IPS-NIHi11 (cell line): ENCODE measurements at places on chromosomes 3 and 15.
A peak's percentile ranks its signal among the peaks of the same experiment; 100 is the strongest.

DNA sequence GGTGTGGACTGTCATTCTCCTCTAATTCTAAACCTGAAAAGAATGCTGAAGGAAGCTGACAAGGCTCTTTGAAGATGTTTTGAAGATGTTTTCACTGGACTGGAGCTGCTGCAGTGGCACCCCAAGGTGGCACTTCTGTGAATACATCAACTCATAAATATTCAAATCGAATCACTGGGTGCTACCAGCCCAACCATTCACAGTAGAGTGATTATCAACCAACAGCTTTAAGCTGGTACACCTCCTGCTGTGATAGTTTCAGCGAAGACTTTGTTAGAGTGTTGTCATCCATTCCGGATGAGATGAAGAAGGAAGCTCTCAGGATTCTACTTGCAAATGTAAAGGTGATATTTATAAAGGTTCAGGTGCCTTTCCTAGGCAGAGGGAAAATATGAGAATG lies 106.6 kb downstream of the LSAMP start:
- DNase-seq = no peak

GRCh38 chr15:48581219-48581618 lies 64.3 kb downstream of the FBN1 start:
- DNase-seq = no peak

GRCh38 chr15:81502439-81502838 lies 128.4 kb upstream of the TMC3 start:
- no peak for DNase-seq

DNA sequence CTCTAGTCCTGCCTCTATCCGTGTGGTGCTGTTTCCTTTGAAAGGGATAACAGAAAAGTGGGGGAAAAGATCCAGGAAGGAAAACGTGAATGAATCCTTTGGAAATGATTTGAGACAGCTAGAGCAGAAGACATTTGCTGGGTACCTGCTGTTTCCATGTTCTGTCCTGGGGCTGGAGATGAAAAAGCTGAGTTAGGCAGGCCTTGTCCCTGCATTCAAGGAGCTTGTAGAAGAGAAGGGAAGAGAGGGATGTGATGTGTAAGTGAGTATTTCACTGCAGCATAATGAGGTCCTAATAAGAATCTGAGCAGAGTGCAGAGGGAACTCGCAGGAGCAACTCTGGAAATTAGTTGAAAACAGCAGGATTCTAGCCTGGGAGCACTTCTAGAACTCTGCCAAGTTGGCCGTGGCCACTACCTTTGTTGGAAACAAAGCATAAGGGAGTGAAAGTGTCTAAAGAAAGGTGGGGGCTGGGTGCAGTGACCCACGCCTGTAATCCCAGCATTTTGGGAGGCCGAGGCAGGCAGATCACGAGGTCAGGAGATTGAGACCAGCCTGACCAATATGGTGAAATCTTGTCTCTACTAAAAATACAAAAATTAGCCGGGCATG lies 13.8 kb upstream of the SEMA4B start:
- no peak for DNase-seq

DNA sequence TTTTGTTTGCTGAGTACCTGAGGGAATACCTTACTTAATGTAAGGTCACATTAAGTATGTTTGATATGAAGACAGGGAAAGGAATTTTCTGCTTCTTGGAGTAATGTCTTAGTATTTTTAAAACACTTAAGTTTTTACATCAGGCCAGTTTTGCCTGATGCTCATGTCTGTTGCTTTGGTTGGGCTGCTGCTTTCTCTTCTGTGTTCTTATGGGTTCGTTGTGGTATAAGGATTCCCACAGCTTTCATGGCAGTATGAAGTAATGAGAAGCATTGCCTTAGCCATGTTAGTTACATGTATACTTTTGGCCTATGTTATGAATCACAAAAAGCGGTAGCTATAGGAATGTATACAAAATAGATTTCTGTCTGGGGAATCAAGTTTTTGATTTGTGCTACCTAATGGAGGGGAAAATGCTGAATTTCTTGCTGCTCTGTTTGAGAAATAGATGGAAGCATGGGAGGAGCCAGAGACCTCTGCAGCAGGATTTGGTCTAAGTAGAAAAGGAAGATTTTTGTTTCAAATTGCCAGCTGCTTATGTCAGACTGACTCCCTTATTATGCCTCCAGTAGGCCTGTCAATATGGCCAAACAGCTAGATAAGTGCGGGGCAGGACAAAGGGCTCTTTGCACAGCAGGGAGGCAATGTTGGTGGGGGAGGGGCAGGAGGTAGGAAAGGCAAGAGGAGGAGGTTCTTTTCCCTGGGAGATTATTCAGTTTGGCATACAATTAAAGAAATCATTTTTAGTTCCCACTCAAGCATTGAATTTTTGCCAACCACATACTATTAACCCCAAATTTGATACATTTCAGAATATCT lies 5.2 kb downstream of the SETD5 start:
- DNase-seq = peak; percentile 70

GRCh38 chr3:187051066-187051465 lies 88.2 kb downstream of the RPL39L start:
- no peak for DNase-seq

DNA sequence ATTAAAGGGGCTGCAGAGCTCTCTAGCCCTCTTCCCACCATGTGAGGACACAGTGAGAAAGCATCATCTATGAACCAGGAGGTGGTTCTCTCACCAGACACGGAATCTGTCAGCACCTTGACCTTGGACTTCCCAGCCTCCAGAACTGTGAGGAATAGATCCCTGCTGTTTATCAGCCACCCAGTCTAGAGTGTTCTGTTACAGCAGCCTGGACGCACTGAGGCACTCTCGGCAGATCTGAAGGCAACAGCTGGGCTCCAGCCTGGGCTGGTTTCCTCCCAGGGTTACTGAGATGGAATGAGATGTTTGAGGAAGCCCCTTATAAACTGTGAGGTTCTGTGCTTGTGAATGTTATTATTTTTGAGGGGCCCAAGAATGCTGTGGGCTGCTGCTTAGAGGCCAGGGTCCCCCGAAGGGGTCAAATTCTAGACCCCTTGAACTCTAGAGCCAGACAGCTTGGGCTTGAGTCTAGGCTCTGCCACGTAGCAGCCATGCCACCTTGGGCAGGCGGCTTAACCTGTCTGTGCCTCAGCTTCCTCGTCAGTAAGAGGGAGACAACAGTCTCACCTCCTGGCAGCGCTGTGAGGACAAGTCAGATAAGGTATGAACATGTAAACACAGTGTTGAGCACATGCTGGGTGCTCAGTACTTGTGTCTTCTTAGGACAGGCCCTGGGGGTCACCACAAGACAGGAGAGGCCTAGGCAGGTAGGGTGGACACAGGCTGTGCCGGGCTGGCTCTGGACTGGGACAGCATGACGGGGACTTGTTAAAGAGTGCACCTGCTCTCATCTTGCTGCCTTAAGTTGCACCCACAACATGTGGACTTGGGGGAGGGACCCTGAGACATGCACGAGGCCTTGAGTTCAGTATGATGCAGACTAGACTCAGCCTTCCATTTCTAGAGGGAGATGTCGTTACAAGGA lies 49.2 kb downstream of the MGLL start:
- DNase-seq = no peak

- no peak for DNase-seq
Measured at GRCh38 chr3:169627073-169627472, 36.4 kb downstream of the MECOM start.

DNA sequence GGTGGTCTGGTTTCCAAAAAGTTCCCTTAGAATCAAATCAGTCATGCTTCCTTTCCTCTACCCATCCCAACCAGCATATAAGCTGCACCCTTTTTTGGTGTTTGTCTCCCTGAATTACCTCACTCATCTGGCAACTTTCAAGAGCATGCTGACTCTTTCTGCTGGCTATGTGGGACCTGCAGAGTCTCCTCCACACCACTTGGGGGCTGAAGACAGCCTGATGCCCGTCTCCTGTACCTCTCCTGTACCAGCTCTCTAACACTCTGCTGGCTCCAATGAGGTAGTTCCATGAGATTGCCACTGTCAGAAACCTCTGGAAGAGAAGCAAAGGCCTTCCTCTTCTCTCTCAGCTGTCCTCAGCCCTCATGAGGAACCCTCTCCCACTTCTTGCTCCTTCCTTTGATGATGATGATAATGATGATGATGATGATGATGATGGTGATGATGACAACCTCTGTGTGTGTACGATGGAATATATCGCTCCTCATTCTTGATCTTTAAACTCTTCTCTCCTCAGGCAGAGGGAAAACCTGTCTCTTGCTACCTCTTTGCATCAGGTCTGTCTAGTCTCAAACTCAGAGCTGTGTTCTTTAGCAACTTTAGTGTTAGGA lies 257.5 kb downstream of the ZNF621 start:
- peak; percentile 21 for DNase-seq

- DNase-seq = no peak
Measured at GRCh38 chr3:80334534-80334933, 566.7 kb upstream of the ROBO1 start.

GRCh38 chr3:156661155-156661554 lies 13.2 kb upstream of the TIPARP start:
- no peak for DNase-seq

DNA sequence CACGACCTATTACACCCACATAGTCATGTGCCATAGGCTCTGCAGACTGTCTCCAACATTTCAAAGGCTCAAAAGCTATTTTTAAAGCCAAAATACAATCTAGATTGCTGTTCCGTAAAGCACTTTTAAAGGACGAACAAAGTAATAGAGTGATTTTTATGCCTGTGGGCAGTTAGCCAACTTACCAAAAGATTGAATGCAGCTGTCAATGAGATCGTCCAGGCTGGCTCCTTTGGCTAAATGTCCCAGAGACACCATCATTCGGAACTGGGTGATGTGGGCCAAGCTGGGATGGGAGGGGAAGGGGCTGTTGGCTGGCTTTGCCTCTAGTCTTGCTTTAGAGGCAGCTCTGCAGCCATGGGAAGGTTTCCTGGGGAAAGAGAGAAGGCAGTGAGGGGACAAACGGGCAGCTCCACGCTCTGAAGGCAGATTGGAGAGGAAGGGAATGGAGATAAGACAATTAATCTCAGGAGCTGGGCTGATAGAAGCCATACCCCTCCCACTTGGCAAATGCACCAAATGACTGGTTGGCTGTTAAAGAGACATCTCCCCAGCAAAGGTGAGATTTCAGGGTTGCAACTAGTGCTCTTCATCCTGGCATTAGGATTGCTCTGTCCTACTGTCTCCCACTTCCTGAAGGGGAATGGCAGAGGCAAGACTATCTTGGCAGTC lies 4.8 kb downstream of the RASGRP1 start:
- DNase-seq = no peak

- DNase-seq = peak; percentile 53
Measured at GRCh38 chr3:52361898-52362297, 45.8 kb downstream of the DNAH1 start.

DNA sequence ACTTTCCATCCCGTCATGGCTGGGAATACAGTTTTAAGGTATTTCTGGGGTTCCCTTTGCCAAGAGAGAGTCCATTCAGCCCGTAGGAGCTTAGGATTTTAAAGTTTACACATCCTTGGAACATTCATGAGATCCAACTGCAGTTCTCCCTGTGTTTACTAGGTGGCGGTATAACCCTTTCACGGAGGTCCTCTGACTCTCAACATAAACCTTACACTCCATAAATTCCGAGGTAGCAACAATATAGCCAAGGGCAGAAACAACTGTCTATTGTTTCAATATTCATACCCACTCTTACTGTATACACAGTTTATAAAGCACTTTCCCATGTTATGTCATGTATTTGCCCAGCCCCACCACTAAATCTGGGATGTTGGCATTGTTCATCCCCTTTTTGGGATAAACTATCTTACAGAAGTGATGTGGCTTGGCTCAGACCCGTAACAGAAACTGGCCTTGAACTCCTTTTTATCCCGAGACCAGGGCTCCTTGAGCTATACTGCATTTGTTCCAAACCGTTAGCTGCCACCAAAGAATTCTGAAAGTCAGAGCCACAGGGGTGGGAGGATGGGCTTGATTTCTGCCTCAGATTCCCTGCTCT lies 69.2 kb upstream of the COL6A5 start:
- peak; percentile 67 for DNase-seq

- no peak for DNase-seq
Measured at GRCh38 chr3:127165694-127166485, 27.0 kb upstream of the PRR23E start.

GRCh38 chr3:53068176-53068575 lies 22.3 kb upstream of the SFMBT1 start:
- no peak for DNase-seq

DNA sequence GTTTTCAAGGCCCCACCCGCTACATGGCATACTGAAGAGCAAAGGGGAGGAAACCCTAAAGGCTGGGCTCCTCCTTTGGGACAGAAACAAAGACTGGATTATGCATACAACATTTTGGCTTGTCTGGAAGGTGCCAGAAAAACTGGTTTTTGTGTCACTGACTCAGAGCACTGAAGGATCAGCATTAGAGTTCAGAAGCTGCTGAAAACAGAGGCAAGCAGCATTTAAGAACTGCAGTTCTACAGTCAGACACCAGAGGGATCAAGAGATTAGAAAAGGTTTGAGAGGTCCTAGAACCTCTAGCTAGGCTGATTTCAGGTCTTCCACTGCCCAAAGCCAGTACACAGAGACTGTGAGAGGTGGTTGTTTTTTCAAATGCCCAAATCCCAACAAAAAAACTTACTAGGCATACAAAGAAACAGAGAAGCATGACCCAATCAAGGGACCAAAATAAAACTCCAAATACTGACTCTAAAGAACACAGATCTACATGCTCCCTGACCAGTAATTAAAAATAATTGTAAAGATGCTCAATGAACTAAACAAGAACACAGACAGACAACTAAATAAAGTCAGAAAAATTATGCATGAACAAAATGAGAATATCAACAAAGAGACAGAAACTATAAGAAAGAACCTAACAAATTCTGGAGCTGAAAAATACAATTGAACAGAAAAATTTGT lies 91.2 kb downstream of the SENP2 start:
- DNase-seq = peak; percentile 81

DNA sequence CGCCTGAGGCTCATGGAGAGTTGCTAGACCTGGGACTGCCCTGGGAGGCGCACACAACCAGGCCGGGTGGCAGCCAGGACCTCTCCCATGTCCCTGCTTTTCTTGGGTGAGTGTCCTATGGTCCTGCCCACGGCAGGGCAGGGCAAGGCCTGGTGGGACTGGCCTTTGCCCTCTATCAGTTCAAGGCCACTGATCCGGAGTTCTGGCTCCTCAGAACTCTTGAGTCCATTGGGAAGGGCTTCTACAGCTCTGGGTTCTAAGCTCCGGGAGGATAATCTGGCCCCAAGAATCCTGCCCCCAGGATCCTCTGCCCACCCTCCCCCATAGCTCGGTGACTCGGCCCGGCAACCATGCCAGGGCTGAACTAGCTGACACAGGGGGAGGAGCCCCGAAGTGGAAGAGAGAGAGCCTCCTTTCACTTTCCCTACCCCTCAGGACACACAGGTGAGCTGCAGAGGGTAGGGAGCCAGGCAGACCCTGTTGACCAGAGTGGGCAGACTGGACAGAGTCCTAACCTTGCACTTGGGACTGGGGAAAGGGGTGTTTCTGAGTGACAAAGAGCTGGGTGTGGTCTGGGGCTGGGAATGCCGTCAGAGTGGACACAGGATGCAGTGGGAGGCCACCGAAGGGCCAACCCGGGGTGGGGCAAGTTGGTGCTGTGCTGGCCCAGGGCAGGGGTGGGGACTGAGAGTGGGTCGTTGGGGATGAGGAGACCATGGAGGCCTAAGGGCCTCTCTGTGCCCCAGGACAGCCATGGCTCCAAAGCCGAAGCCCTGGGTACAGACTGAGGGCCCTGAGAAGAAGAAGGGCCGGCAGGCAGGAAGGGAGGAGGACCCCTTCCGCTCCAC lies 664 bp downstream of the PARP3 start:
- peak; percentile 57 for DNase-seq
